ENCODE measurements at places on chromosomes 5 and 9.

GRCh38 chr5:172795318-172795977, 24.5 kb upstream of the DUSP1 start:
- no peak for DNase-seq

- DNase-seq: no peak
These were observed 78.7 kb downstream of the CRB2 start for GRCh38 chr9:123434619-123435240.

DNA sequence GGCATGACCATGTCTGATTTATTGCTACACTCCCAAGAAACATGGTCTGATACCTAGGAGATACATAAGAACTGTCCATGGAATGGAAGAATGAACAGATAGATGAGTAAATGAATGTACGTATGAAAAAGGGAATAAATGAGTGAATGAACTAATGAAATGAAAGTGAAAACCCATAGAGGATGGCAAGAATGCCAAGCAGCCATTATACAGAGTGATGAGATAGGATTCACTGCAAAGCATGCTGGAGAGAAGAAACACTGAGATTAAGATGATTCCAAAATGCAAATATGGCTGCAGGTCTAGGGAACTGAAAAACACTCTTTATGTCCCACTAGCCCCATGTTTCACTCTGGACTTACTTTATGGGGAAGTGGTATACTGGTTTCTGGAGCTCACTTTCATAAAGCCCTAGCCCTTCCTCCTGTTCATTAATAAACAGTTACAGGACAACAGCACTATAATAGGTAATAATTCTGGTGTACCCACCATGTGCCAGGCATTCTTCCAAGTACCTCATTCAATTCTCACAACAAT, 170.3 kb upstream of the RAD23B start:
- no peak for DNase-seq

- DNase-seq: no peak
These were observed 1115.5 kb downstream of the DTWD2 start for GRCh38 chr5:117872798-117873368.

- DNase-seq: no peak
These were observed 108.2 kb upstream of the GPR151 start for GRCh38 chr5:146624179-146624578.

- DNase-seq: no peak
These were observed 557.7 kb upstream of the KLF4 start for GRCh38 chr9:108047264-108047663.

- no peak for DNase-seq
These were observed 171.4 kb upstream of the PLCXD3 start for GRCh38 chr5:41681840-41682239.

- DNase-seq: no peak
These were observed 626.5 kb upstream of the ZNF608 start for GRCh38 chr5:125372694-125373631.

GRCh38 chr9:109161471-109161870, 5.6 kb downstream of the FRRS1L start:
- no peak for DNase-seq

DNA sequence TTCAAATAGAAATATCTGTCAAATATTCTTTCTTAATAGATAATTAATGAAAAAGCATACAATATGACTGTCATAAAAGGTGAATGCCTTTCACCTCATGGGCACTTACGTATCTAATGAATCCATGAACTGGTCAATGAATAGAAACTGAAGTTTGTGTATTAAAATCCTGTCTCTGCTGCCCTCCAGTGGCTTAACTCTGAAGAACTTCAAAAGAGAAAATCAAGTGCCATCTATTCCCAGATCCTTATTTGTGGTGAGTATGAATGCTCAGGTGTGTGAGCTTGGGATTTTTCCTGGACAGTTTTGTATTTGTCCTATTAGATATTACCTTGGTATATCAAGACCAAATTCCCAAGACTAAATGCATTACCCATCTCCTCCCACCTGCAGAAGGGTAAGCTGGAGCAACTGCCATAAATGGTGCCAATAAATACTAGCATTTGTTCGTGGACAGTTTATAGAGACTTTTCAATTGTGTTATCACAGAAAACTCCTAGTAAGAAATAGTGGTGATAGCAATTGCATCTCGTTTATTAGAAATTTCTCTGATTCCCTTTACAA, 44.0 kb upstream of the SVEP1 start:
- peak; percentile 43 for DNase-seq

DNA sequence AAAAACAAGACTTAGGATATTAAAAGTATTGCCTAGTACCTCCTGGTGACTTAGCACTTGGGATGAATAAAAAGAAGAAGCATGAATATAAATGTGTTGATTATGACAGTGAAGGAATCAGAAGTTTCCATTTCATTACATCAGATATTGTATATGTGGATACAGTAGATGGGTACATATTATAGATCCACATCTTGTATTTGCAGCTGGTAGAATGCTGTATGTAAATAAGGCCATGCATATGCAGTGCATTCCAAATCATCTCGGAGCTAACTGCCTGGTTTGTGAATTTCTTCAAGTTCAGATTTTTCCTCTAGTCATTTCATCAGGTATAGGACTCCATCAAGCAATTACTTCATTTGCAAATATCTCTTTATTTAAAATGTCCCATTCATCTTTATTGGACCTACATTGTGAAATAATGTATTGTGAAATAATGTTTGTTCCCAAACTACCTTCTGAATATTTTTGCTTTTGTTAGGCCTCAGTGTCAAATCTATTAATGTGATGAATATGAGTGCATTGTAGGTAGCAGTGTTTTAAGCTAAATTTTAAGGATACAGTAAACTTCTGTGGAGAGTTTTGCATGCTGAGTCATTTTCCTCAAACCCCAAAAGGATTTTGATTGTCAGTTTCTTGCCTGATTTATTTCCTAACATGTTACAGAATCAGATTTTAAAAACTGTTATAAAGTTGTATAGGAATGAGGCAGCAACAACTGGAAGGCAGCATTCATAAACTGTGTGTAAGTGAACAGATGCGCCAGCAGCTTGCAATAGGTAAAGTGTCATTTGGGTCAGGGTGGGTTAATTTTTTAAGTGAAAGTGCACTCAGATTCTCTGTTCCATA, 370.8 kb upstream of the RIOK2 start:
- DNase-seq: no peak

GRCh38 chr9:96294159-96294545, 7.8 kb downstream of the HSD17B3 start:
- DNase-seq: no peak

DNA sequence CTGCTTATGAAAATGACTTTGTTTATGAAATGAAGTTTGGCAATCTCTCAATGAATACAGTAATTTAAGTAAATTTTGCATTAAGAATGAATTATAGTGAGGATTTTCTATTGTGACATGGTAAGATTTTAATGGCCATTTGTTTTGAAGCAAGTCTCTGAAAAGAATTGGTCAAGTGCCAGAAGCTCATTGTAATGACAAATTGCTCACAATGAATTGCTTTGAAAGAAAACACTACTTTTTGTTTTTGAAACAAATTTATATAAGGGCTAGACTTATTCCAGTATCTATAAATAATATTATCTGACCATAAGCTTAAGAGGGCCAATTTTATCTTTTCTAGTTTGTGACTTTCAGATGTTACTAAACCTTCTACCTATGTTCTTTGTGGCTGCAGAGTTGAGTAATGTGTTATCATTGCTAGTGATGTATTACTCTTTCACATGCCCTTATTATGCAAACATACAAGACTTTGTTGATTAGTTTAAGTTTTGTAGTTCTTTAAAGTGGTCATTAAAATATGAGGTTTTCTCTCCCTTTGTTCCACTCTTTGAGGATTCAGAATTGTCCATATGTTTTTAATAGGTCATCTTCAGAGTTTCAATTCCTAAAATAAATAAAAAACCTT, 93.0 kb upstream of the ZNF608 start:
- DNase-seq: no peak

DNA sequence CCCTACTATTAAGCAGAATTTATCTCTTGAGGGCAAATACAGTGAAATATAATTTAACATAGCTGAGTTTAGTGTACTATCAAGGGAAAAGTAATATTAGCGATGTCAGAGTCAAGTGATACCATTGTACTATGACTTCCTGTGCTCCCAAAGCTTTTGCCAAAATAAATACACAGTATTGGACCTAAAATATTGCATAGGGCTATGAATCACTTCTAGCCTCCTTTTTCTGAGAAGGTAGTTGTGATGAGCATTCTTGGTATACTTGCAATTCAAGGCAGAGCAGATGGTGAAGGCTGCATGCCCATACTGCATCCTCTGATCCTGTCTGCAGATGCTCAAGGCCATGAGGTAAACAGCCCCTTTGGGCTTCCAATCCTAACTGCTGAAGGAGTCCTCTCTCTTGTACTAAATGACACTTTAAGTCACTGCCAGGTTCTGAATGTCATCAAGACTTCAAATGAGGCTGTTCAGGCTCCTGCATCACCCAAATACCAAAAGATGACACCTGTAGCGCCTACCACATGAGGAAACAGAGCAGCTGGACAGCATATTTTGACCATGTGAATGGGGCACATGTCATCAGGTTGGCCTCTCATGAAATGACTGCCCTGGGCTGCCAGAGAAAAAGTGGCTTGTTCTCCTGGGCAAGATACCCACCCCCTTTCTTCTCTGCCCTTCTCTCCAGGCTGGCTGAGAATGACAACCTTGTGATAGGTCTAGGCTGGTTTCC, 29.7 kb upstream of the PPP2CA start:
- no peak for DNase-seq

DNA sequence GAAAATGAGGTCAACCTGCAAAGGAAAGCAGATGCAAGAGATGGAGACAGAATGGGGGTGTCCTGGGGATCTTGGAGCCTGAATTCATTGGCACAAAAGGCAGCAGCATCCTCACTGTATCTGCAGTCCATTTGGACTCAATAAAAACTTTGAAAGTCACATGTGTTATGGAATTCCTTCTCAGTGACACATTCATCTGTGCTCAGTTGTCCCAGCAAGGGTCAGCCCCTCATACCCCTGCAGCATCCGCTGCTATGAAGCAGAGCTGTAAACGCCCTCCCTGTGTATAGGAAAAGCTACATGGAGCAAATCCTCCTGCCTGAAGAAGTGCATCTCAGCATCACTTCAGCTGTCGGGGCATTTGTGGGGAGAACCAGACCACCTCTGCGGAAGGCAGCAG, 14.5 kb upstream of the RARS1 start:
- DNase-seq: no peak

DNA sequence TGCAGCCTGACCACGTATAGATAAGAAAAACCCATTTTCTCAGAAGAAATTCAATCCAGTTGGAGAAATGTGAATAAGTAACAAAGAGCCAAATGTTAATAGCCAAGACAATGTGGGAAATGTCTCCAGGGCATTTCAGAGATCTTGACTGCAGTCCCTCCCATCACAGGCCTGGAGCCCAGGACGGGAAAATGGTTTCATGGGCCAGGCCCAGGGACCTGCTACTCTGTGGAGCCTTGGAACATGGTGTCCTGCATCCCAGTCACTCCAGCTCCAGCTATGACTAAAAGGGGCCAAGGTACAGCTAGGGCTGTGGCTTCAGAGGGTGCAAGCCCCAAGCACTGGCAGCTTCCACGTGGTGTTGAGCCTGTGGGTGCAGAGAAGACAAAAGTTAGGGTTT, 490.0 kb downstream of the CYLC2 start:
- DNase-seq: no peak

- no peak for DNase-seq
These were observed at the start of gene MEGF10 for GRCh38 chr5:127290019-127290945. Gene MEGF10, plus strand, starts transcription at chr5:127290796. Its CDS starts 40,513 bp downstream, at chr5:127331309.

DNA sequence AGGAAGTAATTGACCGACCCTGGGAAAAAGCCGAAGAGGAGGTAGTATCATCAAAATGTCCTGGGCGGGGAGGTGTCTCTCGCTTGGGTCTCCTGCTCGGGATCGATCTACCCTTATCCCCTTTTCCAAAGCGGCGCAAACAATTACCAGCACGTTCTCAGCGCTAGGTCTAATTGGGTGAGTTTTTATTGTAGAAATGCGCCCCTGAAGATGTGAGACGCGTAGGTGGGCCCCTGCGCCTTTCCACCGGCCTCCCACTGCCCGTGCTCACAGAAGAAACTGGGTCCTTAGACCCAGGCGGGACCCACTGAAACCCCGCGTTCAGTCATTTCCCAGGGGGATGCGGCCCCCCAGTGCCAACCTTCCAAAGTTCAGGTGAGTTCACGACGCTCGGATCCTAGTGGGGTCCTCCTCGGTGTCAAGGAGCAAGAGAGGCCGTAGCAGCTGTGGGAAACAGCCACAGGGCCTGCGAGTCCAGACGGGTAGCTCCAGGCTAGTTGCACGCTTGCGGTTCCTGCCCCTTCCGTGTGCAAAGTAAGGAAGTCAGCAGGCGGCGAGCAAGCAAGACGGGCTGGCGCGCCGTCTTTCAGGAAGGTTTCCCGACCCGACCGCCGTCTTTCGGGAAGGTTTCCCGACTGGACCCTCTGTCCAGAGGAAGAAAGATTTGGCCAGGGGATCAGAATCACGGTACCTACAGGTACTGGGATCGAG, 1.5 kb downstream of the SMIM32 start:
- DNase-seq: no peak

GRCh38 chr5:110096419-110096818, 406.7 kb downstream of the MAN2A1 start:
- no peak for DNase-seq

DNA sequence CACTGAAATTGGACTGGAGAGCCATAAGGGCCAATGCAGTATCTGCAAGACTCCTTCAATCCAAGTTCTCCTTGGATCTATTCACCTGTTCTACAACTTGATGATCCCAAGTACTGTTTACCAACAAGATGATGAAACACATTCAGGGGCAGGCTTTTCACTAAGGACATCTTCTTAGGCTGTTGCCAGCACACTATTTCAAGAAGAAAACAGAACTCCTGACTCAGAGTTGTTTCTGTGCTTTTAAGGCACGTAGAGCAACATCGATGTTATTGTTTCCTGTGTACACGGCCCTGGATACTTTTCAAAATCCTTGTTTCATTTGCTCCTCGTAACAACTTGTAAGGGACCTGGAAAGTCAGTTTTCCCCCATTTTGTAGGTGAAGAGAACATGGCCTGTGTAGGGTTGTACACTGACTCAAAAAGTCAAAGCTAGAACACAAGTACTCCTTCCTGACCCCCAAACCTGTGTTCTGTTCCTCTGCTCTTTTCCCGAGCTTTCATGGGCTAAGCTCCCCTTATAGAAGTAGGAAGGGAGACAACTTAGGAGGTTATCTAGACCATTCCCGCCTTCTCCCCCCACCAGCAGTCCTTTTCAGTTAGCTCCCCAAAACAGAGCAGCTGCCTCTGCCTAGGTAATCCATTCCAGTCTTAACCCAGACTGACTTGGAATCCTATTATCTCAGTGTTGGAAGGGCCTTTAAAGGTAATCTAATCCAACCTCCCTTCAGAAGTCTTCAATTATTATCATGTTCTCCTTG, 5.2 kb upstream of the MGAT1 start:
- DNase-seq: peak; percentile 35

DNA sequence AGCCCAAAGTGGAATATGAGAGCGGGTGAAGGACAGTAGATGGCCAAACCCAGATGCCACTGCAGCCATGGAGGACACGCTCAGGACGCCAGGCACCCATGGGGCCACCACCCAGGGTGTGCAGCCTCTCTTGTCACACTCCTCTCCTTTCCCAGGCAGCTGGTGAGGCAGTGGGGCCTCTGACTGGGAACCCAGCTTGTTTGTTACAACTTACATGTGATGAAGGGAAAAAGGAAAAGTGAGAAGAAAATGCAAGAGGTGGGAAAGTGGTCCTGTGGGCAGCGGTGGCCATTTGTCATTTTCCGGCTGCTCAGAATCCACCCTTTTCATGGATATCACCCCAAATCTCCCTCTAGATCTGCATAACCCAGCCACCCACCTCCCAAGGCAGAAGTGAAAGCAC, 62.7 kb upstream of the UNC5A start:
- DNase-seq: no peak

- no peak for DNase-seq
These were observed 7.3 kb downstream of the PRR7 start for GRCh38 chr5:177453852-177454396.
